ENCODE measurements at places on chromosomes 5 and 9.

- peak; percentile 62 for DNase-seq
Observed at GRCh38 chr9:86741311-86742208, 205.7 kb downstream of the GAS1 start.

DNA sequence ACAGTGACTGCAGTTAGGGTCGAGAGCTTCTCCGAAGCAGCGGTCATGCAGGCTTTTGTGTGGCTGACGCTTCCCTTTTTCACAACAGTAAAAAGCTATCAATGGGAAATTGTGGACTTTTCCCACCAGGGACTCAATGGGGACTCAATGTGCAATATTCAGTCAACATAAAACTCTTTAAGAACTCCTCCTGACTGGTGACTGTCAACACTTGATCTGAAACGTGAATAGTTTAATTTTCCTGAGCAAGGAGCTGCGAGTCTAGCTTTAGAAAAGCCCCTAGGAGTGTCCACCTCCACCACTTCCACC, 28.7 kb downstream of the EXOC3 start:
- no peak for DNase-seq

GRCh38 chr9:89175828-89176261, 2.8 kb downstream of the SHC3 start:
- DNase-seq: peak; percentile 19

DNA sequence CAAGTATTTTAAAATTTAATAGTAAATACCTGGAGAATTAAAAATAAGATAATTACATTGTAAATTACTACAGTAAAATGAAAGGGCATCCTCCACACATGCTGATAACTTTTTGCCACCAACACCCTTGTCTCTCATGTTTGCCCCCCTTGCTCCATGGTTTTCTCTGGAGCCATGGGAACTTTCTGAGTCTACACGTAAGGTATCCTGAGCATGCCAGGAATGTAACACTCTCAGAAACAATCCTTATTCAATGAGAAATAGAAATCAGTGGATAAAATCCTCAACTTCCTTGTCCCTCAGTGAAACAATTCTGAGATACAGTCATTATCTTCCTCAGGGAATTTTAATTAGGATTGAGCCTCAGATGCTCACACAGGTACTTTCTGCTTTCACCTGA, 108.9 kb downstream of the IZUMO3 start:
- no peak for DNase-seq

GRCh38 chr9:83432104-83432627, 106.0 kb downstream of the FRMD3 start:
- peak; percentile 24 for DNase-seq

DNA sequence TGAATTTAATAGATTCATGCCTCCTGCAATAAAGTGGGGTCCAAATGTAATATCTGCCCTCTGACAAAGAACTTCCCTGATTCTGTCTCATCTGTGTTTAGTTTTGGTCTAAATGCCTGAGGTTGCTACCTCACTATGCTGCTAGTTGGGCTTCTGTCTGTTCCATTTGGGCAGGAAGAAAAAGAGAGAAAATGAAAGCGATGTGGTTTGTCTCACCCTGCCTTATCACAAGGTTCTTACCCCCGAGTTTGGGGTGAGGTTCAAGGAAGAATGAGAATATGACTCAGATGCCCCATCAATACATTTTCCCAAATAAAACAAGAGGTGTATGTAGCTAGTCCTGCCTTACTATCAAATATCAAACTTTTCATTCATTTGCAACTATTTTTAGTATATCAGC, 132.1 kb upstream of the MTAP start:
- no peak for DNase-seq

DNA sequence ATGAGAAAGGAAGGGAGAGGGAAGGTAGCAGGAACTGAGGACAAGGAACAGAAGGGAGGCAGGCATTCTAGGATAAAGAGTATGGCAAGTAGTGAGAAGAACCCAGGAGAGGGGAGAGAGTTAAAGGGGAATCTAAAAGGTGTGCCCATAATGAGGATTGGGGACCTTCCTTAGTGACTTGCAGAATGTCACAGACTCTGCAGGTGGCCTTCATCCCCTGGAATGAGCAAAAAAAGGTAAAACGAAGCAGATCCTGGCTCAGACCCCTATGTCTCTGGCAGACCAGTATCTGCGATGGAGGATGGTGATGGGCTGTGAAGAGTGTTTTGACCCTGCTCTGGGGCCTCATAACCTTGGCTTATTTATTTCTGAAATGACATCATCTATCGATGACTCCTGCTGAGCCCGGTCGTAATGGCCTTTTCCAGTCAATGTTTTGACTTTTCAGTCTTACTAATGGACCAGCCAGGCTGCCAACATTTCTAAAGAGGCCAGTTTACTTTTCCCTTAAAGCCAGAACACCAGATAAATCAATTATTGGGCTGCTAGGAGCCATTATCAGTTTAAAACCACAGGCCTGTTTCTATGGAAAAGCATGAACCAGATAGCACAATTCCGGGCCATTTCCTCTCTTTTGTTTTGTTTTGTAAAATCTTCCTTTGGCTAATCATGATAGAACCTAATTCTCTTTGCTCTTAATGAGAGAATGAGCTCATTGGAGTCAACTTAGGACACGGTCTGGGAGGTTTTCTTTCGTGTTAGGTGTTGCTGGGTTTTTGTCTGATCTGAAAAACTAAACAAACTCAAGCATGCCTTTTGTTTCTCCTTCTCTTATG, 3.1 kb downstream of the TMOD1 start:
- DNase-seq: no peak

DNA sequence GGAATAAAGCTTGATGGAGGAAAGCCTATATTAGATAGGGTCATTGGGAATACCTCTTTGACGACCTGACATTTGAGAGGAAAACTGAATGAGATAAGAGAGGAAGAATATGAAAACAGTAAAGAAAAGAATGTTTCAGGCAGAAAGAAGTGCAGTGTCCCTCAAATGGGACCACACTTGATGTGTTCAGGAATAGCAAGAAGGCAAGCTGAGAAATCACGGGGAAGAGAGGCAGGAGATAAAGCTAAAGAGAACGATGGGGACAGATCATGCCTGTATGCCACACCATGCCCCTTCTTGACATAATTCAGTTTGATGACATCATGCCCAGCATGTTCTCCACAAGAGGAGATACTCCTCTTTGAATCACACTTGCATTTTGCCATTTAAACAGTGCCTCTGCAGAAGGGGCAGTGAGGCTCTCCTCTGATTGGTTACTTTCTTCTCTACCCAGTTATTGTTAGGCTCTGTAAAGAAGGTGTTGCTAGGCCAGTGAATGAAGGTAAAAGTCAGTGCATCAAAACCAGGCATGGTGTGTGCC, 7.6 kb downstream of the AP3S1 start:
- DNase-seq: no peak

DNA sequence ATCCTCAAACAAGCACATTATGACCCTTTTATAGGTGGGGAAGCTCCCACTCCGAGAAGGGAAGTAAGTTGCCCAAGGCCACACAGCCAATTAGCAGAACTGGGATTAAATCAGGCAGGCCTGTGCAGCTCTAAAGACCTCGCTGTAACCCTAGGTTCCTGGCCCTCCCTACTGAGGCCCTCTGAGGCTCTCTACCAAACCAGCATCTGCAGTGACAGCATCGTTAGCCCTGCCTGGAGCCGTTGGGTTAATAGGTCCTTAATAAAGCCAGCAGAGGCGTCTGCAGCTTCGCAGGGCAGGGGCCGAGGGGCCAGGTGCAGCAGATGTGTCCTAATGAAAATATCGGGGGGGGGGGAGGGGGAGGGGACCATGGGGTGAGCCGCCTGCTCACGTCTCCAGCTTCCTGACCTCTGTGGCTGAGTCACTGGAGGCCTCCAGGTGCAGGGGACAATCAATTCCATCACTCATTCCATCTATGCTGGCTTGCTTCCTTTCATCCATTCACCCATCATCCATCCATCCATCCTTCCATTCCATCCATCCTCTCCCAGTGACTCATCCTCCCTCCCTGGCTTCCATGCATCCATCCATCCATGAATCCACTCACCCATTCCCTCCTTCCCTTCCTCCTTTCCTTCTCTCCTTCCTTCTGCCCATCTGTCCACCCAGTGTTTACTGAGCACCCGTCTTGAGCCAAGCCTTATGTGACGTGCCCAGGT, 203.9 kb downstream of the C9orf50 start:
- DNase-seq: no peak

DNA sequence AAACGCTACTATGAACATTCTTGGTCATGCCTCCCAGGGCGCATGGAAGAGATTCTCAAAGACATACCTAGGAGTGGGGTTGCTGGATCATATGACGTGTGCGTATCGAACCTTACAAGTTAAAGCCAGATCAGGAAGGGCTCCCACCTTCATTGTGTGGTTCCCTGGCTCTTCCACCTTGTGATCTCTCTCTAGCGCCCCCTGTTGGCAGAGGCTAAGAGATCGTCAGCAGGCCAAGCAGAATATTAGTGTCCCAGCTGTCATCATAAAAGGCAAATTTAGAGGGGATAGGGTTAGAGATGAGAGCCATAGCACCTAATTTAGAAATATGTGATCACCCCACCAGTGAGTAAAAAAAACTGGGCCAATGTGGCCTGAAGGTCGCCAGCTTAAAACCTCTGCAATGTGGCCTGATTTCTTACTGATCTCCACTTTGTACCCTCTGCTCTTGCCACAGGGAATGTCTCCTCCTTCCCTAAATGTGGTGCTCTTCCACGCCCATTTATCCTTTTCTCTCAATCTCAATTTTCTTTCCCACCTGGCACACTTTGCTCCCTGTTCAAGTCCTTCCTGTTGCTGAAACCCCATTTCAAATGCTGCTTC, 91.7 kb upstream of the SHB start:
- DNase-seq: peak; percentile 72

DNA sequence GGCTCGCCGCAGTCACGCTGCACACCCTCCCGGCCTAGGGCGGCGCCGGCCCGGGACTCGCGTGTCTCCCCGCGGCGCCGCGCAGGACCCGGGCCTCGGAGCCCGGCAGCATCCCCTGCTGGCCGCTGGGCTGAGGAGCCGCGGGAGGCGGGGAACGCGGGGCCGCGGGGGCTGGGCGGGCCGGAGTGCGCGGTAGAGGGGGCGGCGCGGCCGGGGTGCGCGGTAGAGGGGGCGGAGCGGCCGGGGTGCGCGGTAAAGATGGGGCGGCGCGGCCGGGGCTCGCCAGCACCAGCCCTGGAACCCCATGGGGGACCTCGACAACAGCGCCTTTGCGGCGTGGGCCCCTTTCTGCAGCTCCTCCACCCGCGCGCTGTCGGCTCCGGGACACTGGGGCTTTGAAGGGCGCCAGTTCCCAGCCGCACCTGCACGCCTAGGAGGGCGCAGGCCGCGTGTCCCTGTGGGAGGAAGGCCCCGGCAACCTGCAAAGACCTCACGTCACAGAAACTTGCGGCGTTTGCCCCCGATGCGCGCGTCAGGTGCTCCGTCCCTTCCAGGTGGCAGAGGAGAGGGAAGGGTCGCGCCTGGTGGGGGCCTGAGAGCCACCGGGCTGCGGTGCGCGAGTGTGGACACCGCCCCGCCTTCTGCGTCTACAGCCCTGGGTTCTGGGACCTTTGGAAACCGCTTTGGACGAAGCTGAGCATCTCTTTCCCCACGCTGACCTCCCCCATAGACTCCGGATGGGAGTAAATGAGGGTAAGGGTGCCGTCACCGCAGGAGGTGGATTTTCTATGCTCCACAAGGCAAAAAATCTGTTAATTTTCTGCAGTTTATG, 49.6 kb downstream of the NSUN2 start:
- no peak for DNase-seq

DNA sequence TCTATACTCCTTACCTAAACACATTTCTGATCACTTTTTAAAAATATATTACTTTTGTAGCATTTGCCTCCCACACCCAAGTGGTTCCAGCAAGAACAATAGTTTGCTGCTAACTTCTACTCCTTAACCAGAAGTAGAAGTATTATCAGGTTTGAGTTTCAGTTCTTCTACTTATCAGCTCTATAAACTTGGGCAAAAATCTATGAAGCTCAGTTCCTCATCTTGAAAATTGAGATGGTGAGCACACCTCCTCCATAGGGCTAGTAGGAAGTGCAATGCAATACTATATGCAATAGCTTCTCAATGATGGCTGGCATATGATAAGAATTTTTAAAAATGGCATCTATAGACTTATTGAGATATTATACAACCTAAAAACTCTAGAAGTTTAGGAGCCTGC, 283.7 kb downstream of the TLR4 start:
- DNase-seq: no peak

- DNase-seq: no peak
Observed at GRCh38 chr9:75464726-75465125, 376.4 kb downstream of the OSTF1 start.

DNA sequence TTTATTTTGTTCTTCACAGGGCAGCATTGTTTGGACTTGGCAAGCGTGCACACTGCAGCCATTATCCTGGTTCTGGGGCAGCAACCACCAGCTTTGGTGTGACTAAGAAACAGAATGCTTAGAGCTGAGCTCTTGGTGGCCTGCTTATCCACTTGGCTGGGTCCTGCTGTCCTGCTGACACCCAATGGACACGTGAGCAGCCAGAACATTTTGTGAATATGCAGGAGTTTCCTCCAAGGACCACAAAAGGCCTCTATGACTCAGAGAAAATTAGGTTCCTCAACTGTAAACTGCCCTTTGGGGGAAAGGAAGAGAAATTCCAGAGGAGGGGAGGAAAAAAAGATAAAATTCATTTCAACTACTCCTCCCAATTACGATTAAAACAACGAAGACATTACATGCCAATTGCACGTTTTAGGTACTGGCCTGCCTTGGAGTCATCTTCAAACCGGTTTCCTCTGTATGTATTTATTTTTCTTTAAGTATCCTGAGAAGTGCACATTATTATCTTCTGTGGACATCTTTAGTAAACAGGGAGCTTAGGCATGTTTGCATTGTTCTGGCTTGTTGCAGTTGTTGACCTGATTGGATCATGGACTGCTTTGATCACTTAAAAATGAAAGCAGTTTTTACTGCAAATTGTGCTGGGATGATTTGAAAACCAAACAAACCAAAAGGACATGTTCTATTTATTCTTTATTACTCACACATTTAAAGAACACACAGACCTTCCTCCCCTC, 82.3 kb upstream of the TLE4 start:
- DNase-seq: peak; percentile 77

DNA sequence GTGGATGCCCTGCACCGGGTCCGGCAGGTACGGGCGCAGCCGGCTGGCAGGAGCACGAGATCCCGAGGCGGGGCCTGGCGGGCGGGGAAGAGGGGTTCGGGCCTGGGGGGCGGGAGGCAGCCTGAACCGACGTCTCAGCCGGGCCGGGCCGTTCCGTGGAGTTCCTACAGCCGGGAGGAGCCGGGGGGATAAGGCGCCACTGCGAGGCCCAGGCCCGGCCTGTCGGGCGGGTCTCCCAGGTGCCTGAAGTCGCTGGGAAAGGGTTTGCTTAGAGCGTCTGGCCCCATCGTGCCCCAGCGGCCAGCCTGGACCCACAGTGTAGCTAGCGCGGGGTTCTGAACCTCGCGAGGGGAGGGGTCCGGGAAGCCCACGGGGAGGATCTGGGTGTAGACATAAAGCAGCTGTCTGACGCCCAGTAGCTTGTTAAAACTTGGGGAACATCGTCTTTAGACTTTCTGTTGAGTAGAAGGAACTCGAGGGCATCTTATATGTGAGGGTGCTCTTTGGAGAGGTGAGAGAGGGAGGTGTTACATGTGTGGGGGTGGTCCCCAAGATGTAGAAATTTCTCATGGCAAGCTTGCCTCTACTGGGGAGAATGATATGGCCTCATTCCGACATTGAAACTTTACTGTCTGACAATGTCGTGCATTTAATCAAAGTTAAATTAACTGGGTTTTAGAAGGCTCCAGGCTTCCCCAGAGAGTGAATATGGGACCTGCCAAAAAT, 524 bp downstream of the FUBP3 start:
- DNase-seq: peak; percentile 31

- DNase-seq: no peak
Observed at GRCh38 chr5:603081-603998, 8.8 kb upstream of the CEP72 start.

GRCh38 chr5:14869233-14869632, 2.3 kb downstream of the ANKH start:
- no peak for DNase-seq
